ENCODE measurements at places on chromosomes 3 and 15.
A peak's percentile ranks its signal among the peaks of the same experiment; 100 is the strongest.

GRCh38 chr15:39497759-39498565, 82.9 kb upstream of the THBS1 start:
- DNase-seq: no peak

DNA sequence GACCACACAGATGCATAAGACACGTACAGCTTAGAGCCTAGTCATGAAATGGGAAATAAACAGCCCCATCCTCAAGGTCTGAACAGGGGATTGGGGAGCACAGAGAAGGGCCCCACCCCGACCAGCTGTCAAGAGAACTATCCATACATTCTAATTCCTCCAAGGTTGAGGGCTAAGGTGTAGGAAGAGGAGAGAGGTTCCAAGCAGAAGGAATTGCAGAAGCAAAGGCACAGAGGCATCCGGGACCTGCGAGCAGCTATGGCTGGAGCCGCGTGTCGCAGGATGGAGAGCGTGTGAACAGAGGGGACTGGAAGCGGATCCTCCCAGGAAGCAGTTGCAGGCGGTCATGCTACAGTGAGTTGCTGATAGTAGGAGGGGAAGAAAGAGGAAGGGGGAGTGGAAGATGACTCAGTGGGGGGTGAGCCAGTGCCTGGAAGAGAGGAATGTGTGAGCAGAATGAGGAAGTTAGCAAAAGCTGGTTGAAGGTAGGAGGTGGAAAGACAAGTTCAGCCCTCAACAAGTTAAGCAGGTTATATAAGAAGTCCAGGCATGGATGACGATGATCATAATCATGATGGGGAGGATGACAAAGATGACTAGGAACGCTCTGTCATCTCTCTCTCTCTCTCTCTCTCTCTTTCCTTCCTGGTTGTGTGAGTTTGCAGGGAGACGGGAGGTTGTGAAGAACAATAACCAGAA, 89.7 kb downstream of the LIPC start:
- peak; percentile 60 for DNase-seq

GRCh38 chr15:85702321-85703101, 92.2 kb downstream of the KLHL25 start:
- peak; percentile 11 for DNase-seq

DNA sequence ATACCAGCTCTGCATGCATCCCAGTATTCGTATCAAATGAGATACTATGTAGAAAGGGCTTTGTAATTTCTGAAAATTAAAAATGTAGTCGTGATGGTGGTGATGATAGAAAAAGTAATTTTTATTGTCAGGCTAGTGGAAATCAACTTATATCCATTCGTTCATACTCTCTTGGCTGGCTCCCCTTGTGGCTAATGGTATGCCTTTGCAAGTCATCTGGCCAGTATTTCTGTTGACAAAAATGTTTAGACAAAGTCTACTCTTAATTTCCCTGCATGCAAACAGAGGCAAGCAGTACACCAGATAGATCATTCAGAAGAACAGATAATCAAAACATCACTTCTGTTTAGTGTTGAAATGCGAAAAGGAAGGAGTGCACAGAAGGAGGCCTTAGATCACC, 49.6 kb upstream of the DUT start:
- DNase-seq: peak; percentile 8

DNA sequence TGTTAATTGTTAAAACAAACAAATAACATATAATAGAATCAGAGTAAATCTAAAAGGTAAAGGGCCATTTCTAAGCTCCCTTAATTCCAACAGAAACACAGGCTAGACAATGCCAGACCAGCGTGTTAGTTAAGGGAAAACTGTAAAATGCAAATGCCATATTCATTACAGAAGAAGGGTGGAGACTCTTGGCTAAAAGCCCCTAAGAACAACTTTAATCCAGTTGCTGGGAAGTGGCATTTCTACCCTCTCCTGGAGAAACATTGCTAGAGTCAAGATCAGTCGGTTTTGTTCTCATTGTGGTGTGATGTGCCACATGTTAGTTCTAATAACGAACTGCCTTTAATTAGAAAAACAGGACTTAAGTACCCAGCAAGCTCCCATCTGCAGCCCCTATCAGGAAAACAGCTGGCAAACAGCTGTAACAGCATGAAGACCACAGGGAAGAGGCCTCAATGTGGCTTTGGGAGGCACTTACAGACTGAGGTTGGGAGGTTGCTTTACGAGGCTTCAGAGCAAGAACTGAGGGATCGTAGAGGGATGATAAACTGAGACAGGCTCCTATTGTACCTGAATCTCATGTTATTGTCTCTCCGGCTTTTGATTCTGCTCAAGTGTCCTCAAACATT, 1134.8 kb downstream of the ROBO1 start:
- DNase-seq: no peak

- DNase-seq: no peak
These were observed 188.6 kb upstream of the PDZRN3 start for GRCh38 chr3:73813291-73813690.

- no peak for DNase-seq
These were observed 110.3 kb downstream of the MFSD1 start for GRCh38 chr3:158912188-158912587.

- no peak for DNase-seq
These were observed 34.6 kb upstream of the THRB start for GRCh38 chr3:24529210-24529609.

GRCh38 chr15:77243135-77243534, 172.2 kb upstream of the TSPAN3 start:
- DNase-seq: no peak

- DNase-seq: no peak
These were observed 40.0 kb downstream of the ZXDC start for GRCh38 chr3:126435456-126436315.

GRCh38 chr3:174315225-174315624, 543.9 kb upstream of the NAALADL2 start:
- no peak for DNase-seq

- DNase-seq: no peak
These were observed 14.7 kb downstream of the FSIP1 start for GRCh38 chr15:39767921-39768320.

DNA sequence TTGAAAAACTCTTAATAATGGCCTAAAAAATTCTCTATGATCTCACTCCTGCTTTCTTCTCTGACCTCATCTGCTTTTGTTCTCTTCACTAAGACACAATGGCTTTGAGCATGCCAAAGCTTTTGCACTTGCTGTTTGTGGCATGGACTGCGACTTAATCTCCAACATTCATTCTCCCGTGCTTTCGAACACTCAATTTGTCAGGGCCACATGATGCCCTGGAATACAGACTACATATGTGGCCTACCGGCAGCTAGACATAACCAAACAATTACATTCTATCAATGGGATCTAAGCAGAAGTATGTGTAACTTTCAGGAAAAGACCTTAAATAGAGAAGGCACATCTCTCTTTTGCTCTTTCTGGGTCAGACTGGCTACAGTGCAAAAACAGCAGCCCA, 506.5 kb downstream of the MAGI1 start:
- DNase-seq: no peak

- no peak for DNase-seq
These were observed 36.7 kb downstream of the XYLB start for GRCh38 chr3:38383156-38383875.

DNA sequence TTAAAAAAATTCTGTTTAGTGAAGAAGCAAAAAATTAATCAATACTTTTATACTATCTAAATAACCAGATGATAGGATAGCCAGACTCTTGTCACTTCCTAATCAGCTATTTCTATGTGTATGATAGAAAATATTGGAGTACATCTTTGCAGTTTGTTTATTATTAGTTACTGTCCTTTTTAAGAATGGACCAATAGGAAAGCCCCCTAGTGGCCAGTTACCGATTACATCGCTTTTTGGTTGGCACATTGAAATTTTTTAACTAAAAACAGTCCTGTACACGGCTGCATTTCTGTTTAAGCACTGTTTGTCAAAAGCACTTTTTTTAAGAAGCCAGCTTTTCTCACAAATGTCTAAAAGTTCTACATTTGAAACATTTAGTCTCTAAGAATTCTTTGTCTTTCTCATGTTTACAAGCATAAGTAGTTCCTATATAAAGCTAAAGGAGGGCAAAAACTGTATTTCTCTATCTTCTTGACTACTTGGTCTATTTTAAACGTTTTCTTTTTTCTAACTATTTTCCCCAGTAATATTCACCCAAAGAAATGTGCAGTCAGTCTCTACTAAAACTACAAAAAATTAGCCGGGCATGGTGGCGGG, 253.2 kb upstream of the LRTM1 start:
- DNase-seq: no peak

DNA sequence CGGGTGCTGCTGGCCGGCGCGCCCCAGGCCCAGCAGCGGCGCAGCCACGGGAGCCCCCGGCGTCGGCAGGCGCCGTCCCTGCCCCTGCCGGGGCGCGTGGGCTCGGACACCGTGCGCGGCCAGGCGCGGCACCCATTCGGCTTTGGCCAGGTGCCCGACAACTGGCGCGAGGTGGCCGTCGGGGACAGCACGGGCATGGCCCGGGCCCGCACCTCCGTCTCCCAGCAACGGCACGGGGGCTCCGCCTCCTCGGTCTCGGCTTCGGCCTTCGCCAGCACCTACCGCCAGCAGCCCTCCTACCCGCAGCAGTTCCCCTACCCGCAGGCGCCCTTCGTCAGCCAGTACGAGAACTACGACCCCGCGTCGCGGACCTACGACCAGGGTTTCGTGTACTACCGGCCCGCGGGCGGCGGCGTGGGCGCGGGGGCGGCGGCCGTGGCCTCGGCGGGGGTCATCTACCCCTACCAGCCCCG, 777 bp downstream of the LOXL1 start:
- peak; percentile 75 for DNase-seq

DNA sequence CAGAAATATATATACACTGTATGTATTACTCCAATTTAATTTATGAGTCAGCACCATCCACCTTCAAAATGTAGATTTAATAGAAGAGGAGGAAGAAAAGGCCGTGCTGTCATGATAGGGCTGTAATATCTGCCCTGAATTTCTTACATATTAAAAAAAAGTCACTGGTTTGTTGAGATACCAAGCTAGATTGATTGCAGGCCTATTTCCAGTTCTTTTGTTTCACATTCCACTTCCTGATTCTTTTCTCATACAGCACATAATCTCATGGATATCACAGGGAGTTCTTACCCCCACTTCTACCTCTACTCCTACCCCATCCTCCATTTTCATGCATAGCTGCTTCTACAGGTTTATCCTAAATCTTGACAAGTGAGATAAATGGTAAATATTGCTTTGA, 290.3 kb downstream of the ZBTB20 start:
- no peak for DNase-seq

- peak; percentile 61 for DNase-seq
These were observed 6.6 kb upstream of the CHSY1 start for GRCh38 chr15:101258238-101259144.

DNA sequence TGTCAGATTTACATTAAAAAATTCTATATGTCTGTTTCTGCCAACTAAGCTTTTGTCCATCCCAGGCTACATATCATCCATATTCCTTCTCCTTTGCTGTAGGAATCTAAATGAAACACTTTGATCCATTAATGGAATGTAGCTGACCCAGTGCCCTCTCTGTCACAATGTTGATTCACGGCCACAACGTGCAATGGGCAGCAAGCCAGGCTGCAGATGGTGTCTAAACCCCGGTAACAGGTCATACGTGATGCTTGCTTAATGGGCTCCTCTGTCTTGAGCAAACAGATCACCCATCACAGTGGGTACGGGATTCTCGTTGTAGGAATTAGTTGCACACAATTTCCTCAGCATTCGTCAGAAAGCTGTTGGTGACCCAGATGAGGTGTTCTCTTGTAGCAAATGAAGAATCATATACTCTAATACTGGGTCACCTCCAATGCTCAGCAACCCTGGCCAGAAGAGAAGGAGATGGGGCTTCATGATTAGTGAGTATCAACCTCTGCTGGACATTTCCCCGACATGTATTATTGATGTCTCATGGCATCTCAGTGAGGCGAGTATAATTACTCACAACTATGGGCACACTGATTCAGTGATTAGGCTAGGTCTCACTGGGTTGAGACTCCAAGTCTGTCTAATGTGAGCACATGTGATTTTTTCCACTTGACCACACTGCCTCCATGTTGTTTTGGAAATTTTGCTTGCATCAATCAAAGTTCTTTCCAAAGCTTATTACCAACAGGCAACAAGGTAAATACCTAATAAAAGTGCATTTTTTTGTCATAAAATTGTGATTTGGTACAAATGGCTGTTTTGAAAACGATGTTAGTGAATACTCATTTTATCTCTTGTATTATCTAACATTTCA, 12.9 kb upstream of the DCBLD2 start:
- no peak for DNase-seq

GRCh38 chr3:60402931-60403330, 848.3 kb downstream of the FHIT start:
- DNase-seq: no peak

DNA sequence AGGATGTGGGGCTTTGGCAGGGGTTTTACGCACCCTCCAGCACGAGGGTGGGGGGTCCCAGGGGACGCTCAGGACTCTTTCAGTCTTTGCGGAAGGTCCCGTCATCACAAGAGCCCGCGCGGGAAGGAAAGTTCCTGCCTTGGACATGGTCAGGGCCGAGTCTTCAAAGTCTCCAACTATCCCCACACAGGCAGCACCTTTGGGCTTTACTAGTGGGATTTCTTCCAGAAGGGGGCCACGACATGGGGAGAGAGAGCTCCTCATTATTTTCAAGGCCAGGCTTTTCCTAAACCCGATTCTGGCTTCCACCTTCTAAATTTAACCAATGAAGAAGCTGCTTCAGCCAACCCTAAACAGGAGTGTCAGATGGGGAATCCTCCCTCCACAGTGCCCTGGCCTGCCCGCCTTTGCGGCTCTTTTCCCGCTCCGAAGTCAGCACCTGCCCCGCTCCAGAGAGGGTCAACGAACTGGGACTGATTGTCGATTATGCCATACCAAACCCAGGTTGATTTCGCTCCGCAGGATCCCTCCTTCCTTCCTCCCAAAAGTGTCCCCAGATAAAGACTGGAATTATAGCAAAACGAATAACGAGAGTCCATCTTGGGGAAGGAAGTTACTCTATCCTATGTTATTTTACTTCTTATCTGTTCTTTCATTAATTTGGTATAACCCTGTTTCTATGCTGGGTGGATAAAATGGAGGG, 11.0 kb downstream of the SHOX2 start:
- DNase-seq: no peak

GRCh38 chr3:122745369-122746021, 48.1 kb downstream of the HSPBAP1 start:
- peak; percentile 43 for DNase-seq
